ENCODE measurements at places on chromosomes 3 and 15.

- no peak for DNase-seq
These were observed 785.6 kb downstream of the NTRK3 start for GRCh38 chr15:87470923-87471322.

- no peak for DNase-seq
These were observed 201.6 kb upstream of the RGMA start for GRCh38 chr15:93290618-93290946.

GRCh38 chr3:101942356-101942755 is 93.0 kb downstream of the NFKBIZ start:
- DNase-seq = no peak

GRCh38 chr15:63145426-63145825 is 11.9 kb downstream of the RPS27L start:
- DNase-seq = no peak

- no peak for DNase-seq
These were observed 219.3 kb upstream of the COL8A1 start for GRCh38 chr3:99419116-99419515.

All from activated naive CD4-positive, alpha-beta T cell treated with anti-CD3 and anti-CD28 coated beads, Interleukin-2, amount 50 U/mL, for 16 hours (primary cell).